ENCODE measurements at places on chromosomes 13 and 19. TPM values are rescaled to one million over a fixed set of nuclear protein-coding genes. Genes with fewer than 3 reads are reported as not detected.

HIPK4 gene
- total RNA-seq = 0.26 TPM

SLC25A41 gene
- total RNA-seq = not detected

SHISA7 gene
- total RNA-seq = not detected

SPACA4 gene
- total RNA-seq = not detected

GRCh38 chr13:53126841-53127245, 98.2 kb downstream of the OLFM4 start:
- DNase-seq = no peak

DNA sequence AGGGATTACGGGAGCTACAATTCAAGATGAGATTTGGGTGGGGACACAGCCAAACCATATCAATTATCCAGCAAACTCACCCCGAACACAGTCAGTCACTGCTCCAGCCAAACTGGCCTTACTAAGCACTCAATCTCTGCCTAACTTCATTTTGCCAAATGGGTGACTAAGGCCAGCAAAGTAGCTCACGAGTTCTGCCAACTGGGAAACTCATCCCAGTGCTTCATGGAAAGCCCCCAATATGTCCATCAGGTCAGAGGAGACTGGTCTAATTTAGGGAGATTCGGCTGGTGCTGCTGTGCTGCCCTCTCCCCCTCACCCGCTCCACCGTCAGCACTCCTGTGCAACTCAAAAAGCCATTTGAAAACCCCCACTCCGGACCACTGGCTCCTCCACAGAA, 324.0 kb downstream of the FOXO1 start:
- DNase-seq = no peak

DNA sequence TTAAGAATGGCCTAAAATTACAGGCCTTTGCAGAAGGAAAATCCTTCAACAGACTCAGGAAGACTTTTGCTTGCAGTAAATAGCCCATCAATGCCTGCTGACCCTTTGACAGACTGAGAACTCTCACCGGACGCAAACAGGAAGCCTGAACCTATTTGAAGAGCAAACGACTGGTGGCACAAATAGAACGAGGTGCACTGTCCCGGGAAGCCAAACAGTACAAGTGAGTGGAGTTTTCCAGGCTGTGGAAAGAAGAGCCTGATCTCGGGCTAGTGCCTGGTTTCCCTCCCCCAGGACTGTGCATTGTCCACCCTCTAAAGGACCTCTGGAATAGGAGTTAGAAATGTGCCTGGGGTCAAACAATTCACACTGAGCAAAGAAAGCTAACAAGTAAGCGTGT, 165.5 kb downstream of the FGF14 start:
- no peak for DNase-seq

All from myocyte (in vitro differentiated cells).